ENCODE measurements at places on chromosomes 12 and 14.
A peak's percentile ranks its signal among the peaks of the same experiment; 100 is the strongest.

DNA sequence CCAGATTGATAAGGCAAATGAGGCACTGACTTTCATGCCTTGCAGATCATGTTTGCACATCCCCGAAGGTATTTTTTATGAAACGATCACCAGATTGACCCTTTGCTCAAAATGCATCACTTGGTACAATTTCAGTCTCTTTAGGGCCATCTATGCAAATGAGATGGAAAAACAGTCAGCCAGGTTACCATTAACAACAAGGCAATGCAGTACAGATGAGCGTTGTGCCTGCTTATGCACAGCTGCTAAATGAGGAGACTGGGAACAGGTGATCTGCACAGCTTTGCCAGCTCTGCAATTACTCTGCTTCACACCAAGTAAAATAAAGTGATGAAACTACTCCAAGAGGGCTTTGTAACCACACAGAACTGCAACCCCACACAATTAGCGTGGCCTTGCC is 26.1 kb upstream of the PLEKHG7 start:
- DNase-seq: no peak

DNA sequence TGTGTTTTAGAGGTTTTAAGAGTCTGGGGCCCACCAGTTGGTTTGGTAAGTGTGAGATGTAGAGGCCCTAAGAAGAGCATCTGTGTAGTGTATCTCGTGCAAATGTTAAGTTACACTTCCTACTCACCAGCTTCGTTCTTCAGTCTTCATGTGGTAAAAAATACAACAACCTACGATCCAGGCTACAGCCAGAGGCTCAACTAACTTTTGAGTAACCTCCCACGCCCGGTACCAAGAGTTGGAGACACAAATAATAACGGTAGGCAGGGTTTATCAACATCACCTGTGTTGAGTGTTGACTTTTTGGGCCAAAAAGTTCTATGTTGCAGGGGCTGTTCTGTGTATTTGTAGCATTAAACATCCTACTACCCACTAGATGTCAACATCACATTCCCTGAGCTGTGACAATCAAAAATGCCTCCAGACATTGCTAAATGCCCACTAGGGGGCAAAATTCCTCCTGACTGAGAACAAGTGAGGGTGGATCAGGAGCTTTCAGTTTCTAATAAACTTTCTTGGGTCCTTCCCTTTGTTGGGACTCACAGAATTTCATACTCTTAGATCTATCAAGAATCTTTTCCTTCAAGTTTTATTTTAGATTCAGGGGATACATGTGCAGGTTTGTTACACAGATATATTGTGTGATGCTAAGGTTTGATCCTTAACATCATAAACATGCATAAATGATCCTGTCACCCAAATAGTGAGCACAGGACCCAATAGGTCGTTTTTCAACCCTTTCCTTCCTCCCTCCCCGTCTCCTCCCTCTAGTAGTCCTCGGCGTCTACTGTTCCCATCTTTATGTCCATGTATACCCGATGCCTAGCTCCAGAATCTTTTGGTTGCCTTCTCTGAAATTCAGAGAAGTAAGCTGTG is 94.7 kb downstream of the SLC2A13 start:
- DNase-seq: peak; percentile 17

- no peak for DNase-seq
Measured at GRCh38 chr12:125519026-125519651, 453.9 kb downstream of the AACS start.

- no peak for DNase-seq
Measured at GRCh38 chr14:23249824-23250223, 12.1 kb downstream of the RNF212B start.

- no peak for DNase-seq
Measured at GRCh38 chr14:92309968-92310530, 12.9 kb upstream of the SLC24A4 start.

GRCh38 chr14:49297102-49297501 is 289.1 kb downstream of the RPS29 start:
- DNase-seq: no peak

DNA sequence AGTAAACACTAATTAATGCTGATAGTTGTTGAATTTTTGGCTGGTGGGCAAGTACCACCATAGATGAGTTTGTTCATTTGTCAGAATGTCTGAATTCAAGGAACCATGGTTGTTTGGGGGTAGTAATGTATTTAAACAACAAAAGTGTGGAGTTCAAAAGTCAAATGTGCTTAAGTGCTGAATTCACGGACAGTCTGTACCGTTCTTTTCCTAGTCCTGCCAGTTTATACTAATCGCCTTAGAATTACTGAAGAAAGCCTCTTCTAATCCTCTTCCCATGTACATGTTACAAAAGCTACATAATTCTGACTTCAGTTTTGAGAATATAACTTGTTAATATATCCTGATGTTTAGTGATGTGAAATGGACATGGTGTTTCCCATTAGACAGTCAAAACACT is 2.7 kb downstream of the NAA25 start:
- DNase-seq: no peak

DNA sequence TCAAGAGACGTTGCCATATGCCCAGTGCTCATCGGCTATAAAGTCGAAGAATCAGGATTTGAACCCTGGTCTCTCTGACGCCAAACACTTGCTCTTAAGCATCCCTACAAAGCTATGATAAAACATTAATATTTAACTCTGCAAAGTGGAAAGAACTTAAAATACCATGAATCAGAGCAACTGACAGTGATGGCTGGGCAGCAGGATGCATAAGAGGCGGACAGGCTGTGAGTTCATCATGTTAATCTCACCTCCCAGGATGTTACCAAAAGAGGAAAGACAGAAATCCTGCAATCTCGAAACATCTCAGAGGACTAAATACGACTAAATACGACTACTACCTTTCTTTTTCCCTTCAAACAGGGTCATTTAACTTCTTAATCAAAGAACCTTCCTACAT is 5.8 kb downstream of the DICER1 start:
- no peak for DNase-seq

DNA sequence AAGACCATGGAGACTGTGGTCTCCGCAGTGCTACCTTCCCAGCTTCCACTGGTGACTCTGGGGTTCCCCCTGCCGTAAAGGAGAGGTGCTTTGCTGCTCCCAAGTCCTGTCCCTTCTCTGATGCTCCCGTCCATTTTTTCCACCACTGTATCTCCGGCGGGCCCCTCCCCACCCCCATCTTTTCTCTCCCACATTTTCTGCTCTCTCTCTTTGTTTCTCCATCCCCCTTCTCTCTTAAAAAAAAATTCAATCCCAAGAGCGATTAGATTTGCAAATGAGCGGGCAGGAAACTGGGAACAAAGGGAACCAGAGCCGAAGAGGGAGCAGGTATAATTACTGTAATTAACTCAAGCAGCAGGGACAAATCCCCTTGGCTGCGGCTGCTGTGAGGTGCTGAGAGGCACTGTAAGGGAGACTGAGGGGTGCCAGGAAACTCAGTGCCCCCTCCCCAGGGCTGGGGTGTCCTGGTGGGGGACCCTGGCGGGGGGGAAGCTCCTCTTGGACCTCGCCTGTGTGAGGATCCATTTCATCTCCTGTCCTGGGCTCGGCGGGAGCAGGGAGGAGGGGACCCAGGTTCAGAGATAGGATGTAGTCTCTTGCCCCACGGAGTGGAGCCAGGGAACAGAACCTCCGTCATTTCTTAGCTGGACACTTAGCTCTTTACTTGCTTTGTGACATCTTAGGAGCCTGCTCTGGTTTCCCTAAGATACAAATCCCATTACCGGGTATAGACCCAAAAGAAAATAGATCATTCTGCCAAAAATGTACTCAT is 140.4 kb upstream of the NRXN3 start:
- DNase-seq: no peak

GRCh38 chr12:6224550-6224949 is 24.4 kb downstream of the CD9 start:
- DNase-seq: no peak

DNA sequence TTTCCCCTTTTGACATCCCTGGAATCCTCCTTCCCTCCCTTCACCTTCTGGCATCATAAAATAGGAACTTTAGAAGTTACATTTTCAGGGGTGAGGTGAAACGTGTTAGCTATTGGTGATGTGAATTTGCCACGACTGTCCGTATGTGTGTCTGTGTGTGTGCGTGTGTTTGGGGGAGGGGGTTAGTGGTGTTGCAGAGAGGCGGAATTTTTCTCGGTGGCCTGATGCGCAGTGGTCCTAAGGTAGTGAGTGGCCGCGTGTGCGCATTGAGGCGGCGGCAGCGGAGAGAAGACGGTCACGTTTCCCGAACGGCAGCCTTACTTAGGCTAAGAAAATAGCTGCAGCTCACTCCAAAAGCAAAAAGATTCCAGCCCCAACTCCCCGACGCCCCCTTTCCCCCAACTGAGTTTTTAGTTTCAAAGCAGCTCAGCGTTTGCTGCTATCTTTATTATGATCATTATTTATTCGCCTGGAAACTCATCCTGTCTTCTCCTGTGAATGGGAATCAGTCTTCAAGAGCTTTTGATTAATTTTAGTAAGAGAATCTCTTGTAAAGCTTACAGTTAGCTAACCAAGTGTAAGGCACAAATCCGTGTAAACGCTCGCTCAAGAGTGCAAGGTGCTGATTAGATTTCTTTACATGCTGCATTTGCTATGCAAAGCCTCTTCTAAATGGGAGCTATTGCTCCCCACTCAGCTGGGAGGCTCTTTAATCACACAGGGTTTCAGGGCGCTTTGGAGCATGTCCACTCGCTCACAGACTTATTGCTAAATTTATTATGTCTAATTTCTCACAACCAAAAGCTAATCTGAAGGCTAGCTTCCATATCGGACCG is 4.7 kb downstream of the FLRT2 start:
- no peak for DNase-seq

- no peak for DNase-seq
Measured at GRCh38 chr12:131131077-131131807, 177.5 kb downstream of the ADGRD1 start.

DNA sequence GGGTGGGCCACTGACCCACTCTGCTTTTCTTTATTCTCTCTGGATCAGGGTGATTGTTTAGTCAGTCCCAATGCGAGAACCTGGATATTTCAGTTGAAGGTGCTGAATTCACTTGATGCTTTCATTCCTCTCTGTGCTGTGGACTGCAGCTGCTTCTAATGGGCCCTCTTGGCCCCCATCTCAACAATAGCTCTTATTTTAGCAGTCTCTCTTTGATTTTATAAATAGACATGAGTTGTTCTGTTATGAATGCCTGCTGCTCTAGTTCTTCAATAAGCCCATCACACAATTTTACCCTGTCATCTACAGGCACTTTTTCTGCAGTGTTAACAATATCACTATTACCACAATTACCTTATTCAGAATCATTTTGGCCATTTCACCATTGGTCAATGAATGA is 54.1 kb upstream of the YARS2 start:
- no peak for DNase-seq

- no peak for DNase-seq
Measured at GRCh38 chr14:64891839-64892375, 12.2 kb upstream of the SPTB start.

DNA sequence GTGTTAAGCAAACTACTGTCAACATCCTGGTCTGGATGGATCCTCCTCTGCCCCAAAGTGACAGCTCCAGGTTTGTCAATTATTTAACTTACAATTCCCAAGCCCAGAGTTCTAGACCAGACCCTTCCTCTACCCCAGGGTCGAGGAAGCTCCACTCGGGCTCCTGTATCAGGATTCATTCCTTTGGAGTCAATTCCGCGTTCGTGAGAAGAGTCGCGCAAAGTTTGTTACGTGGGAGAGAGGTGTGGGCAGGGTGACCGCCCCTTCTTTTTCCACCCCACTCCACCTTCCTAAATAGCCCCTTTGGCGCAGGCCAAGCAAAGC is 479 bp downstream of the SEL1L start:
- no peak for DNase-seq

DNA sequence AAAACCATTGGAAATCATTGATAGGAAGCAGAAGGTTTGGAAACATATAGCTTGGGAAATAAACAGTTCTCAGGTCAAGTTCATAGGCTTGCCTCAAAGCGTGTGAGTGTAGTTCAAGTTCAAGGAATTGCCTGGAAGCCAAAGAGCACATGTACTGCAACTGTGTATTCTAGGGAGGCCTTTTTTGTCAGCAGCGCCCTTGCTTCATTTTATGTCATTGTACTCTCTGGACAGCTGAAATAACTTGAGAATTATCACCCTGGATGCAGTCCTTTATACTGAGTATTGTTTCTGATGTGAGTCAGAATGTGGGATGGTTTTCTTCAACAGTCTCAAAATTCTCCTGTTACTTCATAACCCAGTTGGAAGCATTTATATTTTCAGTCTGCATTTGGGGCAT is 16.0 kb upstream of the EVL start:
- no peak for DNase-seq

- DNase-seq: no peak
Measured at GRCh38 chr12:93139028-93139665, 210.1 kb upstream of the EEA1 start.

- no peak for DNase-seq
Measured at GRCh38 chr14:50762001-50762930, 68.7 kb downstream of the NIN start.

DNA sequence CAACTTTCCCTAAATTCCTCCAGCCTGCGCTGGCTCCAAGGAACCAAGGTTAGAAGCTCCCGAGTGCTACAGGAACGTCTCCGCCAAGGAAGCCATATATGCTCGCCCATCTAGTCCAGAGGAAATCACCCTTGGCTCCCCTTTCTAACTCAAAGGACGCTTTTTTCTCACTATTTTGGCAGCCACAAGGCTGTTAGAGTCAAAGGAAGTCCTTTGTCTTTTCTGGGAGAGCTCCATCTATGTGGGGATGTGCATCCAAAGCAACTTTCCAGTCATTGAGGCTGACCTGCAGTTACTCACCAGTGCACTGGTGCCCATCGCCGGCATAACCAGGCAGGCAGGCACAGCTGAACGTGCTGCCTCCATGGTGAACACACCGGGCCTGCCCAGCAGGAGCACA is 37.6 kb downstream of the RTRAF start:
- no peak for DNase-seq

DNA sequence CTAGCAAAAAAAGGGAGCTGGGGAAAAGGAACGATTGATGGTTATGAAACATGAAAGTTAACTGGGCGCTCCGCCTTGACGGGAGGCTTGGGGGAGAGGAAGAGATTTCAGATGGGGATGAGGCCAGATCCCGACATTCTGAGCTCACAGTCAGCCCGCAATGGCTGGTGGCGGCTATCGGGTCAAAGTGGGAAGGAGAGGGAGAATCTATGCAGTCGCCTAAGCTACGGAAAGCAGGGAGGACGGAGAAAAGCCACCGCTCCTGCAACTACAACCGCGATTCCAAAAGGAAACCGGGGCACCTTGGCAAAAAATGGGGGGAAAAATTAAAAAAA is 502 bp downstream of the MPHOSPH9 start:
- no peak for DNase-seq

DNA sequence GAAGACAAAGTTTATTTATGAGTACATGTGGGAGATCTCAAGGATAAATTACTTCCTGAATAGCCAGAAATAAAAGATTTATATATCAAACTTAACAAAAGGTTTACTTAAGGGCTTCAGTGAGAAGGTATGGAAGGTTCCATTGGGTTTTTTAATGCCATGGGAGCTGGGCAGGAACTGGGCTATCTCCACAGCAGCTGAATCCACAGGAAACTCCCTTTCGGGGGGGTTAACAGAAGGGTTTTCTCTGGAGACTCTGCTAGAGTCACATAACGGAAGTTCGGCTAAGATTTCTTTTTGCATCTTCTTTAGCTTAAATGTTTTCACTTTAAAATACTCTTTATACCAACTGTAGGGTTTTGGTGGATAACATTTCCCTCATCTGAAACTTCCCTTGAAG is 113.5 kb downstream of the UNC79 start:
- DNase-seq: no peak

Measured in right renal pelvis (tissue), 4 donors.